NCI-H187 (cell line): ENCODE measurements at places on chromosomes 16 and 17.

DNA sequence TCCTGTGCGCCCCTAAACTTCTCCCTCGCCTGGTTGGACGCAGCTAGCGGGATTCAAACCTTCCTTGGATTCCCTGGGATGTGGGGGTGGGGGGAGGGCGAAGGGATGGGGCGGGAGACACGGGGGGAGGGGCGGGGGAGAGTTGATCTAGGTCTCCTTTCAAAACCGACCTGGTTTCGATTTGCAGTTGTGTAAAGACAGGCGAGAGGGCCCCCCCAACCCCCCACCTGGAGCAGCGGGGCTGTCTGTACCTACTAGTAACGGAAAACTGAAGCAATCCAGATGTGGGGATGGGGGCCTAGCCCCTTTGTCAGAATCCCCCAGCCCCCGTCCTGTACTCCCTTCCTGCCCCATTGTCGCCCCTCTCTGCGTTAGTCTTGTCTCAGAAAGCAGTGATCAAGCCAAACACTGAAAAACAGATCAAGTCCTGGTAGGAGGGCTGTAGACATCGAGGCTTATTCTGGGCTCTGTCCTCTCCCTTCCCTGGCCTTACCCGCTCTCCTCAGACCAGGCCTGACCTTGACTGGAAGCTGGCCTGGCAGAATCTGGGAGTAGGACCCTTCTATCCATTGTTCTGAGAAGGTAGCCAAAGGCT, 902 bp downstream of the DLX4 start:
- DNase-seq: no peak

DNA sequence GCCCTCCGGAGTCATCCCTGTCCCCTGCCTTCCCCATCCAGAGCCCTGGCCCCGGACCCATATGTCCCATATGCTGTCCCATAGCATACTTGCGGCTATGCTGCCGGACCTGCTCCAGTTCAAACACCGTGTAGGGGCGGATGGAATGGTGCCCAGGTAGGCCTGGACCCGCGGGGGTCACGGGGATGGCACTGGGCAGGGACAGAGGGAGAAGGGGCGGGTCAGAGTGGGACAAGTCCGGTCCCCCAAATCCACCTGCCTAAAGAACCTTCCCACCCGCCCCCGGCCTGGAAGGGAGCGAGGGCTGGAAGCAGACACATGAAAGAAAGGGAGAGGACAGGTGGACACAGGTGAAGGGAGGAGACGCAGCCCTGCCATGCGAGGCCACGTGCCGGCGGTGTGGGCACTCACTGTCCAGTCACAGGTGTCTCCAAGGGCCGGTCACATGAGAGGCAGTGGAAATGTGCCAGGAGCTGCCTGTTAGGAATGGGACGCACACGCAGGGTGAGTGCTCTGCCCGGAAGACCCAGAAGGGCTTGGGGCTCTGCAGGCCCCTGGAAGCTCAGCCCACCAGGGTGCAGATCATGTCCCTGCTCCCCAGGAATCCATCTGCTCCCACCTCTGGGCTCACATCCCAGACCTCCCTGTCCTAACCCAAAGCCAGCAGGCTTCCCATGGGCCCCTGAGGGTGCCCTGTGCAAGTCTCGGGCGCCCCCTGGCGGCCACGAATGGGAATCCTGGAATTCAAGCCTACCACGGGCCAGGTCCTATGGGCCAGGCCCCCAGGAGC, 14.0 kb downstream of the UBALD2 start:
- DNase-seq: peak; percentile 59

DNA sequence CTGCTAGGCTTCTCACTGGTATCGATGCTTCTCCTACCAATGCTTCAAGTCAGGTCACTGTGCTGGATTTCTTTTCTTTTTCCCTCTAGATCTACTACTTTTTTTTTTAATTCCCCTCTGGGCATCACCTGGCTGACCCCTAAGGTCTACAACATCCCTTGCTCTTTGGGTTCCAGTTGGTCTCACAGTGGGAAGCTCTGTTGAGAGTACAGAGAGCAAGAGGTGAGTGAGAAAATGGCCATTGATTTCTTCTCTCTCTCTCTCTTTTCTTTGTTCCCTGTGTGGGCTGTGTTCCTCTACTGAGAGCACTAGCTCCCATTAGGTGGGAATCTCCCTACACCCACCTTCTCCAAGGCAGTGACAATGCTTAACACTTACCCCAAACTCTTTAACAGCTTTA, 413.4 kb downstream of the KCNJ2 start:
- DNase-seq: no peak

GRCh38 chr16:78122774-78123315, 23.4 kb downstream of the WWOX start:
- DNase-seq: no peak

- DNase-seq: no peak
Observed at GRCh38 chr16:31357324-31358109, 2.5 kb downstream of the ITGAX start.

GRCh38 chr17:61000911-61001310, 323.3 kb downstream of the BCAS3 start:
- no peak for DNase-seq

DNA sequence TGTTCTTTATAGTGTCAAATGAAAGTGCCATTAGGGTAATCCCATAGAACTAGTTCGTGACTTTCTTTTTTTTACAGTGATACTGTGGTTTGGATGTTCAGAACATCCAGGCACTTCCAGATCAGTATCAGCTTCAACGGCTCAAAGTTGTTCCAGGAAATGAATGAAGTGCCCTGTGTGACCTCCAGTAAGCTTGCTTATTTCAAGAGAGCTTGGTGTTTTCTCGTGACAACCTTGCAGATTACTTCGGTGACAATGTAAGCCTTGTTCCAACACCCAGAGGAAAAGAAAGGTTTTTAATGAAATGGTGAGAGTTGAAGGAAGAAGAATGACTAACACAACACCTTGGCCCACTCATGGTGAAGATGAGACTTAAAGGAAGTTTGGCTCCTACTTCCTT, 16.0 kb upstream of the KCNJ16 start:
- DNase-seq: no peak

- DNase-seq: no peak
Observed at GRCh38 chr17:40303009-40303657, 5.8 kb upstream of the RARA start.
